Bone marrow (tissue), 2 donors: ENCODE measurements at places on chromosomes 2 and 18.

DNA sequence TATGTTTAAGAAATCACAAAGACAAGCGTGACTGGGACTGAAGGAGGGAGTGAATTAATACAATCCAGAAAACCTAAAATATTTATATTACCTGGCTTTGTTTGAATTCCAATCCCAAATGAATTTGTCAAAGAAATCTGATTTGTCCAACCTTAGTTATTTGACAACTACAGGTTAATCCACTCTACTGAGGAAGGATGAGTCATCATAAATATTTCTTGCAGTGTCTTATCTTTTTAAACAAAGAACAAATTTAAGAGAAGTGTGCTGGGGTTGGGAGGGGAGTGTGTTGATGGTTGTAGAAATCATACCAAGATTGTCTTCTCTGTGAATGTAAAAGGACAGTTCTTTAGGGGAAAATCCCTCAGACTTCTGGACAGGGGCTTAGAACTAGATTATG is 1106.3 kb upstream of the SLC39A10 start:
- no peak for DNase-seq

DNA sequence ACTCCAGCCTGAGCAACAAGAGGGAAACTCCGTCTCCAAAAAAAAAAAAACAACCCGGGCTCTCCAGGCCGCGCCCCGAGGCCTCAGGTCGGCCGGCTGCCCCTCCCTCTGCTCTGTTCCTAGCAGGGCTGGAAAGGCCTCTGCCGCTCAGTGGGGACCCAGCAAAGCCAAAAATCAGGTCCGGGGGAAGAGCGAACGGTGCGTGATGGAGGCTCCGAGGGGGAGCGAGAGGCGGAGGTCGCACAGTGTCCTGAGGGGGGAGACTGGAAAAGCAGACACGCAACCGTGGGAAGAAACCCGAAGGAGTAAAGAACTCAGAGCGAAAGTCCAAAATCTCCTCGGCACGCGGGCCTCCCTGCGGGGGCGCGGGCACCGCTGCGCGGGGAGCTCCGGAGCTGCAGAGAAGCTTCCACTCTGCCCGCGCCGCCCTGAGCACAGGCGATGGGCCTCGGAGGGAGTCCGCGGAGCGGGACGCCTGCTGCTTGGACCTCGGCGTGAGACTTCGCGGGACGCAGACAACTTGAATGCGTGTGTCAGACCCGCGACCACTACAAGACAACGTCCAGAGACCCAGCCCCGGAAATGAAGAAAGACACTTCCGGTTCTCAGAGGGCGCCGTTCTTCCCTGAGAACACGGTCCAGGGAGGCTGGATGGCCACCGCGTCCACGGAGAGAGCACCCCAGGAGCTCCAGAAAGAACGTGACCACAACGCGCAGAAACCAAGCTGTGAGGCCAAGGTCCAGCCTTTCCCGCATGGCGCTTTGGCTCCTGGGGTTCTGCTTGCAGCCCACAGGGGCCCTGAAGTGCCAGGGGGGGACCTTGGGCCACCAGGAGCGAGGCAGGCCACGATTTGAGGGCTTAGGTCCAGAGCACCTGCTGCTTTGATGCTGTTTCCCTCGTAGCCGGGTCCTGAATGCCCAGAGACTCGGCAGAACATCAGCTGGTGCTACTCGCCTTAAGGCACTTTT is 219.8 kb downstream of the DPP10 start:
- DNase-seq: no peak

GRCh38 chr2:108825736-108826135 is 39.2 kb downstream of the CCDC138 start:
- no peak for DNase-seq

DNA sequence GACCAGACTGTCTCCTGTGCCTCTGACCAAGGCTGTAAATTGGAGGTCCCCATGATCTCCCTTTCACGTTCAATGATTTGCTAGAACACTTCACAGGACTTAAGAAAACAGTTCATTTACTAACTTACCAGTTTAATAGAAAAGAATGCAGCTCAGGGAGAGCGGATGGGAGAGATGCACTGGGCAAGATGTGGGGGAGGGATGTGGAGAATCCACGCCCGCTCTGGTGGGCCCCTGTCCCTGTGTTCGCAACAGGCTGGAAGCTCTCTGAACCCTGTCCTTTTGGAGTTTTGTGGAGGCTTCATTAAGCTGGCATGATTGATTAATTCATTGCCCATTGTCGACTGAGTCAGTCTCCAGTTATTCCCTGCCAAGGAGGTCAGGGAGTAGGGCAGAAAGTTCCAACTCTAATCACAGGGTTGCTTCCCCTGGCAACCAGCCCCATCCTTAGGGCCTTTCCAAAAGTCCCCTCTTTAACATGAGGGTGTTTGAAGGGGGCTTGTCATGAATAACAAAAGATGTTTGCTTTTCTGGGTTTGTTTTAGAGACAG is 257.1 kb downstream of the ACKR3 start:
- DNase-seq: no peak

DNA sequence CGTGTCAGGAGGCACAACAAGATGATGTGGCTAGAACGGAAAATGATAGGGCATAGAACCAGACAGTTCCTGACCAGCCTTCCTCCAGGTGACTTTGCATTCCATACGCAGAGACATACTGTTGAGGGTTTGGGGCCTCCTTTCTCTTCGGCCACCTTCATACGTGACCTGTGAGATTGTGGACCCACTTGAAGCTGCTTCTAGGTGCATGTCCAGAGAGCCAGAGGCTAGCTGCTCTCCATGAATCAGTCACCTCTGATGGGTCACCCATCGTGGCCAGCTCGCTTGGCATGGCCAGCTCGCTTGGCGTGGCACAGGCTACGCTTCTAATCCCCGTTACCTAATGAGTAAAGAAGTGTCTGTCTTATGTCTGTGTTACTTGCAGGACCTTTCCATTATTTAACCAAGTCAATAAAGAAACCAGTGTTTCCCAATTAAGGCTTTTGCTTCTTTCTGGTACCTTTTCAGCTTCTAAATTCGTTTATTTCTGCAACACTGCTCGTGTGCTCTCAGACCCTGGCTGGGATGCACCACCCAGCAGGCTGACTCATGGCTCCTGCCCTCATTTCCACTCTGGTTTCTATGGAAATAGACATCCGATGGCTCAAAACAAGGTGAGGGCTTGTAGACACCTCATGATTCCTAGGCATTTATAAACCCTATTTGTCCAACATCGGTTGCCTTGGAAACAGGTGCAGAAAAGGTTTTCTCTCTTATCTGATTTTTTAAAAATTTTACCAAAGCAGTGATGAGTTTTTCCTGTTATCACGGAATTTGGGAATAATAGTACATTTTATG is 86.7 kb upstream of the B3GNT7 start:
- DNase-seq: no peak

- DNase-seq: no peak
These were observed 327.3 kb downstream of the XIRP2 start for GRCh38 chr2:167215595-167215994.

DNA sequence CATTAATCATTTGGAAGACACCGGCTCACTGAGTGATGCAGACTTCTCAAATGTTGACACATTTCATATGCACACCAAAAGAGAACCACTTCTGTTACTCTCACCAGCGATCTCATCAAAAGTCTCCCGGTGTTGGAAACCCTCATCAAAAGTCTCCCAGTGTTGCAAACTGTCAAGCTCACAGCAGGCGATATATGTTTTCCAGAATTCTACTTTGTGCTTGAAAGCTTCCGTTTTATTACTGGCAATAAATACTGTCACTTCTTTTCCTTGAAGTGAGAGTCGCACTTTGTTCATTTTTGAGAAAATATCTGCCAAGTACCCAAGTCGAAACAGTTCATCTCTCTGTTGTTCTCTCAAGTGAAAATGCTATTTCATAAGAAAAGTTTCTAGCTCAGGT is 20.5 kb downstream of the MLPH start:
- DNase-seq: no peak

DNA sequence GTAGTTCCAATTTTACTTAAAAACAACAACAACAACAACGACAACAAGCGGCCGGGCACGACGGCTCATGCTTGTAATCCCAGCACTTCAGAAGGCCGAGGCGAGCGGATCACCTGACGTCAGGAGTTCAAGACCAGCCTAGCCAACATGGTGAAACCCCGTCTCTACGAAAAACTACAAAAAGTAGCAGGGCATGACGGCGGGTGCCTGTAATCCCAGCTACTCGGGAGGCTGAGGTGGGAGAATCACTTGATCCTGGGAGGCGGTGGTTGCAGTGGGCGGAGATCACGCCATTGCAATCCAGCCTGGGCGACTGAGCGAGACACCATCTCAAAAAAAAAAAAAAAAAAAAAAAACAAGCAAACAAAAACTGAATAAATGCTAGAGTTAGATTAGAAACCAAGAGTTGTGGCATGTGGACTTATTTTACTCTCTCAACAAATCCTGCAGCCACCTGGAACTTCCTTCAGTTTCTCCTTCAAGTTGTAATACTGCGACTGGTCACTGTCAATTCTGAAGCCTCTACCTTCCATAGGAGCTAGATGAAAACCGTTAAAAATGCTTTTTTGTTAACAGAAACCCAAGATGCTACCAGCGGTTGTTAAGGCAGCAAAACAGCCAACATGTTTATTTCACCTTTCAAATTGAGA is 1.3 kb downstream of the ATP5F1A start:
- DNase-seq: no peak

- no peak for DNase-seq
These were observed 118.8 kb upstream of the CYP1B1 start for GRCh38 chr2:38194751-38195150.

- DNase-seq: no peak
These were observed 343.9 kb upstream of the MMADHC start for GRCh38 chr2:149931486-149931885.

DNA sequence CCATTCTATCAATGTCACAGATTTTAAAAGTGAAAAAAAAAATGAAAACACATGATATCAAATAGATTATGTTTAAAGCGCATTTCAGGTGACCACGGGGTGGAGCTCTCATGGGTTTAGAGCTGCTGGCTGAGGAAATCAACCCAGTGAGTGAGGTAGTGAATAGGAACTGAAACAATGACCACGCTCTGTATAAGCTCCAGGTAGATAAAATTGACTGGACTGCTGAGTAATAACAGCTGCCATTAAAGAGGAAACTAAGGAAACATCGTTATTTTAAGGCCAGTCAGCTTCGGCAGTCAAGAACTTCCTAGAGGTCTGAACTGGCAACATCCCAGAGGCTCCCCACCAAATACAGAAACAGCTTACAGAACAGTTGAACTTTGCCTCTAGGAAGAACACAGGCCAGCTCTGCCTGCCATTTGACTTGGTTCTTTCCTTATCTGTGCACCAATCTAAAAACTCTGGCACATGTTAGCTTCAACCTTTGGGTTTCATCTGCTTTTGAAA is 185.9 kb downstream of the PDE1A start:
- no peak for DNase-seq

GRCh38 chr2:215796140-215796855 is 217.1 kb downstream of the MREG start:
- DNase-seq: no peak

- DNase-seq: no peak
These were observed 115.1 kb downstream of the NFATC1 start for GRCh38 chr18:79510731-79511241.

DNA sequence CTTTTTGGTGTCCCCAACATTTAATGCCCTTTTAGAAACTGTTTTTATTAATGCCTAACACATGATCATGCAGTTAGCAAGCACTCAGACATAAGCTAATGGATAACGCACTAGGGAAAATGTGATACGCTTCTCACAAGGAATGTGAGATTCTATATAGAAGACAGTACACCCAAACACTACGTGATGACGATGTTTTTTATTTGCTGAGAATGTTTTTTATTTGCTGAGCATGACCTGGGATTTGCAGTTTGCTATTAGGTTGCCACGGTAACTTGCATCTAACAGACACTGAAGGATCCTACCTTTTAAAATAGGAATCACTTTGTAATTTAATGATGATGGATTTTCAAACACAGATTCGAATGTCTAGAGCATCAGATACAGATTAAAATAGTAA is 4.9 kb downstream of the SMC6 start:
- no peak for DNase-seq

DNA sequence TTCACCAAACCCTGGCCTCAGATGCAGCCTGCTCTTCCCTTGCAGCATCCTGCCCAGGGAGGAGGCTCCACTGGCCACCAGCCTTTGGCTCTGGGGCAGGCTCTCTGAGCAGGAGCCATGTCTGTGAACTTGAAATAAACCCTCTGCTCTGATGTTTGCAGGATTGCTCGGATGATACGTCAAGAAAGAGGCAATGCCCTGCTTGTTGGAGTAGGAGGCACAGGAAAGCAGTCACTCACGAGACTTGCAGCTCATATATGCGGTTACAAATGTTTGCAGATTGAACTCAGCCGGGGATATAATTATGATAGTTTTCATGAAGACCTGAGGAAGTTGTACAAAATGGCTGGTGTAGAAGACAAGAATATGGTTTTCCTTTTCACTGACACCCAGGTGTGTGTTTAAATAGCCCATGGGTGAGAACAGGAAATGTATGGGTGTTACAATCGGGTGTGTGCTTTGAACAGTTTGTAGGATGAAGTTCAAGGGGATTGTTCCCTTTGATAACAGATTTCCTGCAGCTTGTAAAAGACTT is 177.9 kb downstream of the DNAH6 start:
- no peak for DNase-seq

GRCh38 chr18:25445430-25445829 is 93.5 kb upstream of the ZNF521 start:
- no peak for DNase-seq

DNA sequence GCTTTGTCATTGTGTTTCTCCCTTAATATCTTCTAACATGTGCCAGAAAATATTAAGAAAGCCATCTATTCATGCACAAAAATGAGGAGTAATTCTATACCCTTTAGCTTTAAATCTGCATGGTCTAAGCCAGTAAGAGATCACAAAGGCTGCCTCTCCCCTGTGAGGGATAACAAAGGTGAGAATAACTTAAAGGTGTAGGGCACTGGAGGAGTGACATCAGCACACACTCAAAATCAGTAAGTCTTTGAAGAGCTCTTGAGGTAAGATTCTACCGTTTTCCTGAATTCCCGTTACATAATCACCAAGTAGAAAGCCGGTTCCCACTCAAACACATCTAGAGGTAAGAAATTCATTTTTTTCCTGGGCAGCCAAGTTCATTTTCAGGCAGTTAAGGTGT is 123.9 kb upstream of the SULT1C3 start:
- no peak for DNase-seq

DNA sequence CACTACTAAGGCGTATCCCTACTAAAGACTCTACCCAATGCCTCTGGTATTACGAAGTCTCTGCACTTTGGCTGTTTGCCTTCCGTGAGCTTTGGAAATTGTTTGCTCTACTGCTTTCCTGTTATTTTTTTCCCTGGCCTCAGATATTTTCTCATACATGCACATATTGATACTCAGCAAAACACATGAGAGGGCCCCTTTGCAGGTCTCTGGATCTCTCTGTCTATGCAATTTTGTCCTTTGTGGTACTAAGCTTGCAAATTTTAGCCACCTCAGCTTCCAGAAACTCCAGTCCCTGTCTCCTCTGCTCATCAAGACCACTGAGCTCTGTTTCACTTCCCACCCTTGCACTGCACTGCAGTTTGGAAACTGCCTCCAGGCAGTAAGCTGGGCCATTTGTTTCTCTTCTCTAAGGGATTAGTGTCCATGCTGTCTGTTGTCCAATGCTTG is 46.6 kb downstream of the TAF1B start:
- DNase-seq: no peak

GRCh38 chr2:39607538-39608262 is 58.0 kb upstream of the TMEM178A start:
- no peak for DNase-seq
